ENCODE measurements at places on chromosomes 2 and 18. TPM values are rescaled to one million over a fixed set of nuclear protein-coding genes. Genes with fewer than 3 reads are reported as not detected.

DNA sequence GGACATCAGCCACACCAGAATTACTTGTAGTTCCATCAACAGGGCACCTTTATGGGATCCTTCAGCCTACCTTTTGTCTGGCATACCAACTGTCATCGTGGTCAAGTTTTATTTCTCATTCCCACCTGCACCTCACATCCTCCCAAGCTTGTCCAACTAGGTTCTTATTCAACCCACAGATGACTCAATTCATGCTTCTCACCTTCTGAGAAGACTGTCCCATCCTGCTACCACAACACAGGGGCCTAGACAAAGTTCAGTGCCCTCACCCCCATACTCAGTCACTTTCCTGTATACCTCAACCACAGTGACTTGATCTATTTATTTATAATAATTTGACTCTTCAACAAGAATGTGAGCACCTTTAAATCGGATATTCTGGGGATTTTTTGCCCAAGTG, 114.4 kb upstream of the ACVR1C start:
- no peak for DNase-seq

DNA sequence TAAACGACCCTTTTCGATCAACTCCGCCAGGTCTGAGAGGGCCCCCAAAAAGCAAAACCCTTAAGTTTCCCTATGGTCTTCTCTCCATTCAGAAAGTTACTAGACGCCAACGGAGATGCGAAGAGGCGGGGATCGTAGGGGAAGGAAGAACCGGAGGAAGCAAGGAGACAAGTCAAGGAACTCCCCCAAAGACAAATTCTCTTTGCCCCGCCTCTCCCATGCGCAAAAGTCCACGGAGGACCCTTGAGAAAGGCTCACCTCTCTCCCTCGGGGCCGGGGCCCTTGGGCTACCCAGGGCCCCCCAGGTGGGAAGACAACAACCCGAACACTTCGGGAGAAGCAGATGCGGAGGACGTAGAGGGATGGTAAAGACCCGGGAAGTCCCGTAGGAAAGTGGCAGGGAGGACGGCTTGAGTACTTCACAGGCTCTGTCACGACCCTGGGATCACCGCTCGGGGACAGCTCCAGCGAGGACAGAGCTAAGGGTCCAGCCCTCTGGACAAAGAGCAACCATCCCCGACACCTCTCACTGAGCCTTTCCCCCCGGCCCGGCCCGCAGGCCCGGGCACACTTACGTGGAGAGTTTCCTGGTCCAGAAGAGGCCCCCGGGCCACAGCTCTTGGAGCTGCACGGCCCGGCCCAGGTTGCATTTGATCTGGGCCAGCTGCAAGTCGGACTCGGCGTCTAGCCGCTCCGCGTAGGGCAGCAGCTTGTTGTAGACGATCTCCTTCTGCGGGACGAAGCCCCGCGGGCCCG, 647 bp downstream of the PSME4 start:
- DNase-seq: peak; percentile 15

- no peak for DNase-seq
Observed at GRCh38 chr2:129794540-129794939, 184.9 kb upstream of the RAB6C start.

DNA sequence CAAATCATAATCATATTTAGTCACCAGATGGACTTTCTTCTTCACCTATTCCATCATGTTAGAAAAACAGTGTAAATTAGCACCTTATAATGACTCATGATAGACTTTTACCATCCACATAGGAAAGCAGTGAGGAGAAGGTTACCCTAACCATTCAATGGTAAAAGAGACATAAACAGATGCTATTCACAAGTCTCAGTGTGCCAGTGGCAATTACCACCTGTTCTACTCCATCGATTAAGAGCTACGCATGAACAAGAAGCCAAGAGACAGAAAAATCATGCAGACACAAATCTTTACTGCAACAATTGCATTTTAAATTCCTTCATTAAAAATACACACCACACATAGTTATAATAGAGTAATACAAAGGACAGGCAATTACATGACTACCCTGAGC, 106.7 kb upstream of the CHAC2 start:
- DNase-seq: no peak

DNA sequence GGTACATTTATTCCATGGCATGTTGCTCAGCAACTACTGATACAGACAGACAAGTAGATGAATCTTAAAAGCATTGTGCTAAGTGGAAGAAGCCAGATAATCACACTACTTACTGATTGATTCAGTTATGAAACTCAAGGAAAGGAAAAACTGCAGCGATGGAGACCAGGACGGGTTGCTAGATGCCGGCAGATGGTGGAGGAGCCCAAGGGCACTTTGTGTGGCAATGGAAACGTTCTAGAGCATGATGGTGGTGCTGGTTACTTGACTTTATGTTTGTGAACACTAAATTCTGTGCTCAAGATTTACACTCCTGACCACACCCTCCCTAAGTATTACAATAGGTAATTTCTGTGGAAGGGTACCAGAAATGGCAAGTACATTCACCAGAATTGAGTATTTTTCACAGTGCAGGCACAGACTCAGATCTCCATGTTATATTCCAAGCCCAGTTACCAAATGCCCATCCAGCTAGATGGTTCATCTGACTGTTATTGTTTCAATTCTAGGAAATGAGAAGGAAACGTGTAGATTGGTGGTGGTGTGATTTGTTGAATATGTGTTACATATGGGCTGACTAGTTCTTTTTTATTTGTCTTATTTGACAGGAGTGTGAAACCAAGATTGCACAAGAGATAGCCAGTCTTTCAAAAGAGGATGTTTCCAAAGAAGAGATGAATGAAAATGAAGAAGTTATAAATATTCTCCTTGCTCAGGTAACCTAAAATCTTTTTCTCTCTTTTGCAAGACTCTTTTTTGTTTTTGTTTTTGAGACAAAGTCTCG, 55.1 kb downstream of the RALBP1 start:
- DNase-seq: no peak

DNA sequence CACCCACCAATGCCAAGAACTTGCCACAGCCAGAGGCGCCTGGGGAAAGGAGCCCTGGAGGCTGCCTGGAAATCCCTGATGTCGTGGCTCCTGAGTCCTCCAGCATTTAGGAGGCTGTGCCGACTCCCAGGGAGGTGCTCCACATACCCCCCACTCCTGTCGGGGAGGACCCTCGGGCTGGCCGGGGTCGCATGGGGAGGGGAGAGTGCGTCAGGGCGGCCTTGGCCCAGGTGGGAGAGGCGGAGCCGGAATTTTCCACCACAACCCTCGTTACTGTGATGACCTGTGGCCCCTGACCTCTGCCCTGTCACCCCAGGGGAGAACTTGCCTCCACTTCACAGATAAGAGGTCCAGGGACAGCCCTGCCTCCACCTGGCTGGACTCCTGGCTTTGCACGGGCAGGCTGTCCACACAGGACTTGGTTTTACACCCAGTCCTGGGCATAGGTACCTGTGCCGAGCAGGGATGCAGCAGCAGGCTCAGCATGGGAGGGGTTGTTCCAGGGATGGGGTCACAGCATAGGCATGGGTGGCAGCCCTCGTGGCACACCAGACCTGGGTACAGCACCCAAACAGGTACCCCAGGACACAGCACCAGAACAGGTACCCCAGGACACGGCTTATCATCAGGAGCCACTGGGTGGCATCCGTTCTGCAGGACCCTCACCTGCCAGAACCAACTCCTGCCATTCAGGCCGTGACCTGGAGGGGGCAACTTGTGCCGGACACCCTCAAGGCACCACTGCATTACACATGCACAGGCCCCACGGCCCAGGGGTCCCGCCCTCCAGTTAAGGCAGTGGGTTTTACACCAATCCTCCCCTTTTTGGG, 12.3 kb upstream of the AGXT start:
- DNase-seq: no peak

GRCh38 chr2:164717000-164717803, 95.9 kb upstream of the GRB14 start:
- peak; percentile 20 for DNase-seq

DNA sequence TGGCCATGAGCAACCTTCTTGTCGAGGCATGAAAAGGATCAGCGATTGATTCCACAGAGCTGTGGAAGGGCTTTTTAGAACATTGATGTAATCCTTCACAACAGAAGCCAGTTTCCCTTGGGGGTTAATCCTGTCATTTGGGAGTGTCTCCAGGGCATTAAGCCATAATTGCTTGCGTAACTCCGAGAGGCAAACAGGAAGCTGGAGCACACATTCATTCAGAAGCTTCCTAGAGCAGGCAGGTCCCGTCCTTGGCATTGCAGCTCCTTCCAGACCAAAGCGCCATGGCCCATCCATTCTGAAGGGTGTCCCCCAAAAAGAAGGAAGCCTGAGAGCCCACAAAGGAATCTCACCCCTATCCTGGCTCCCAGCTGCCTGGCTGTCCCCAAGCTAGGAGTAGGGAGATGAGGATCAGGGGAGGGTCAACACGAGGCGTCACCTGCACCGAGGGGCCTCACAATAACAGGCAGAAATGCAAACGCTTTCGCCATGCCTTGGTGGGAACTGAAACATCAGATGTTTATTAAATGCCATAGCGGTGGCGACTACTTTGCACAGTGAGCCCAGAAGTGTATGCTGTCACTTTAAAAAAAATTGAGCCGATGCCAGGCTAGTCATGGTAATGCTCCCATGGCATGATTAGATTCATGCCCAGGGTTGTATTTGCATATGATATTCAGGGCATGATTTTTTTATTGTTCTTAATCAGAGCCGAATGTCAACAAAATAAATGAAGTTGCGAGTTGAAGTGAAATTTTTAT, 339.4 kb downstream of the BCL11A start:
- DNase-seq: peak; percentile 71

- no peak for DNase-seq
Observed at GRCh38 chr18:10197097-10197496, 257.3 kb upstream of the APCDD1 start.

DNA sequence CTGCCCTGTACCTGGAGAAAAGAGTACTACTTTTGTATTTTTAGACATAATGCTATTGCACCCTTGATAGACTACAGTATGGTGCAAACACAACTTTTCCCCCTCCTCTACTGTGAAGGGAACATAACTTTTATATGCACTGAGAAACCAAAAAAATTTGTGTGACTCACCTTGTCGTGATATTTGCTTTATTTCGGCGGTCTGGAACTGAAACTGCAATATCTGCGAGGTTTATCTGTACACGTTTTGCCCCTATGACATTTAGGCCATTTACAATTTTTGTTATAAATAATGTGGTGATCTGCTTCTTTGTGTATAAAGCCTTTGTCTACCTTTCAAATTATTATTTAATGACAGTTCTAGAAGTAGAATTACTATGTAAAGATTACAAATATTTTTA, 34.4 kb upstream of the AAK1 start:
- DNase-seq: no peak

- no peak for DNase-seq
Observed at GRCh38 chr2:139872503-139872902, 1092.3 kb upstream of the NXPH2 start.

GRCh38 chr18:26510337-26510736, 38.0 kb downstream of the KCTD1 start:
- no peak for DNase-seq

- DNase-seq: no peak
Observed at GRCh38 chr2:37654932-37655841, 16.3 kb downstream of the CDC42EP3 start.

DNA sequence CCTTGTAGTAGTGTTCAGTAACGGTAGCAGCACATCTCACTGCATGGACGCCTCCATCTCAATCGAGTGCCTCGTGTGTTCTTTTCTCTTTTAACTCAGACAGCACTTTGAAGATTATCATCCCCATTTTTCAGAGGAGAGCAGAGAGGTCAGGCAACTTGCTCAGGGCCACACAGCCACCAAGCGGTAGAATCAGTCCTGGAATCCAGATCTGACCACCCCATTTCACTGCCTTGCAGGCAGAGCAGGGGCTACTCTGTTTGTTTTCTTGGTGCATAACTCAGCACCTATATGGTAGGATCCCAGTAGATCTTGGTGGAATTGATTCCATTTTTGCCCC, 129.5 kb downstream of the SMAD7 start:
- DNase-seq: no peak

GRCh38 chr2:103792042-103792441, 1030.2 kb downstream of the TMEM182 start:
- no peak for DNase-seq

DNA sequence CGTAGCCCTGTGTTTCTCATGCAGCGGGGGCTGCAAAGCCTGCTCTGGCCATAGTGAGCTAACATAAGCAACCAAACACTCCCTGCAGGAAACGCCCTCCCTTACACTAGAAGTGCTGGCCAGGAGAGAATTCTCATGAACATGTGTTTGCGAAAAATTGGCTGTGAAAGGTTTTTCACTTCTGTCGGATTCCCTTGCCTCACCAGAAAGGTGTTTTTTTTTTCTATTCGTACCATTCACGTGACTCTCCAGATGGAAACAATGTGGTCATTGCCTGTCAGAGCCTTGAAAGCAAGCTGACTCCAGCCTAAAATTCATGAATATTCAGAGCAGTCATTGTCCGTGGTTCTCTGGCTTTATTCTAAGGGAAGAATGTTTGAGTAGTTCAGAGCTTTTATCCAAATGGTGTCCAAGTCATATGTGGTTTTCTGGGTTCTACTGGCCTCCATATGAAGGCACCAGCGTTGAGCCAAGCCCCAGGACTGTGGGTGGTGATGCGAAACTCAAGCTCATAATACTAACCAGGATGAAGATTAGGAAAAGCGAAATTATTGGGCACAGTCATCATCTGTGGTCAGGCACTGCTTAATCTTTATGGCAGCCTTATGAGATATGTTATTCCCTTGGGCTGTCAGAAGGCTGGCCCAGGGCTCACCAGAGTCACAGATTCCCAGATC, 236.4 kb downstream of the ALPK2 start:
- no peak for DNase-seq

DNA sequence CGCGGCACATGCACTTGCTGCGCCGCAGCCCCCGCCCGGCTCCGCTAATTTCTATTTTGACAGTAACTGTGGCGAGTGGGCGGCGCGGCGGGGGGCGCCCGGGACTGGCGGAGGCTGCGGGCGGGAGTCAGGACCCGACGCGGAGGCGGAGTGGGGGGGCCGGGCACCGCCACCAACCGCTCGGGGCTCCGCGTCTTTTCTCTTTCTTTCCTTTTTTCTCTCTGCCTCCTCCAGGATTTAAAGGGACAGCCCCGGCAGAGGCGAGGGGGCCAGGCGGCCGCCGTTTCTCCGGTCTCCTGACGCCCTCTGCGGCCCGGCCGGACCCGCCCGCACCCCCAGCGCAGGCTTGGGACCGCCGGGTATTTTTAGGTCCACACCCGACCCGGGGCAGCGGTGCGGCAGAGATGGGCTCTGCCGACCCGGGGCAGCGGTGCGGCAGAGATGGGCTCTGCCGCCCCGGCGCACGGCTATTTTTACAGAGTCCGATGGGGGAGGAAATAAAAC, 460 bp upstream of the ZBTB7C start:
- no peak for DNase-seq

C2orf78 gene
- not detected for total RNA-seq

LHCGR gene
- 0.40 TPM for total RNA-seq

SULT1C2 gene
- not detected for total RNA-seq

DCDC2C gene
- total RNA-seq: not detected

FBXO48 gene
- 0.75 TPM for total RNA-seq

RFTN2 gene
- 0.87 TPM for total RNA-seq

OBSL1 gene
- total RNA-seq: 10.0 TPM

TTC39C gene
- 29.7 TPM for total RNA-seq

FER1L5 gene
- total RNA-seq: not detected

ZNF385B gene
- 2.3 TPM for total RNA-seq

PAX8 gene
- total RNA-seq: 1.4 TPM

UCN gene
- total RNA-seq: 6.8 TPM

AMER3 gene
- total RNA-seq: not detected

CYBRD1 gene
- total RNA-seq: 62.2 TPM

LINC00305 gene
- not detected for total RNA-seq

SALL3 gene
- total RNA-seq: not detected

Measured in NCI-H460 (cell line).